ENCODE measurements at places on chromosomes 2 and 18.

DNA sequence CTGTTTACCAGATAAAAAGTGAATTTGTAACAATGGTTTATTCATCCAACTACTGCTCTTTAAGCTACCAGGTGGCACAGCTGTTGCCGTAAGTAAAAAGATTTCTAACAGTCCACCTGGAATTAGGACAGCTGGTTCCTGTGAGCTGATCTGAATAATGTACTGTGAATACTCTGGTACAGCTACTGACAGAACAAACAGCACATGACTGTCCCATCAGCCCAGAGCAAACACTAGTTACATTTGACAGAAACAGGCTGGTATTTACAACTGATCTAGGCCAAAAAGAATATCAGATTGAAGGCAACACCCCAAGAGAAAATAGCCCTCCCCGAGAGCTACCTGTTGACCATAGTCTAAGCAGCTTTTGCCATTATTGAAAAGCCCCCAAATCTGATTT lies 840.4 kb downstream of the CPS1 start:
- no peak for DNase-seq

- DNase-seq = no peak
Measured at GRCh38 chr2:126446106-126446695, 209.8 kb upstream of the GYPC start.

DNA sequence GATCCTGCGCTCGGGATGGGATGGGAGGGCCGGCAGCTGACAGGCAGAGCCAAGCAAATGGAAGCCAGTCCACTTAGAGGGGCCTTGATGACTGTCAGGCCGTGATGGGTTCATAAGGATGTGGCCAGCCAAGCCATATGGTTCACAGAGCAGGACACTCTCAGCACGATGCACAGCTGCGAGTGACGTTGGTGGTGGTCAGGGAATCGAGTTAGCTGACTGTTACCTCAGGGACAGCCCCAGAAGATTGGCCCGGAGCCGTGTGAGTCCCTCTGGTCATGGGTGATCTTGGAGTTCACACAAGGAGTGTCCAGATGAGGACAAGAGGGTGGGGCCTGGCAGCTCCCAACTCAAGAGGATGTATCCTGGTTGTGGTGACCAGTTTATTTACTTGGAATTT lies 70.2 kb downstream of the TPGS2 start:
- DNase-seq = no peak

DNA sequence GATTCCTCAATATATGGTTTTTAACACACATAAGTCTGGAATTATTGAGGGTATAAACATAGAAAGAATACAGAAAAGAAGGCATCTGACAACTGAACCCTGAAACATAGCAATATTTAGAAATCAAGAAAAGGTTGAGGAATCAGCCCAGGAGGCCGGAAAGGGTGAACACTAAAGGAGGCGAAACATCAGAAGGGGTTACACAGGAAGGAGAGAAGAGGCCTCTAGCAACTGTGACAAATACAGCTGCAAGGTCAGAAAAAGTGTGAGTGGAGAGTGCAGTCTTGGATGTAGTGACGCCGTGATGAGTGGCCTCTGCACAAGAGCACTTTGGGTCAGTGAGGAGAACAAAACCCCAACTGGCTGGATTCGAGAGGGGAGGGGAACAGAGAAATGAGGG lies 70.7 kb downstream of the SLC9A2 start:
- DNase-seq = no peak

DNA sequence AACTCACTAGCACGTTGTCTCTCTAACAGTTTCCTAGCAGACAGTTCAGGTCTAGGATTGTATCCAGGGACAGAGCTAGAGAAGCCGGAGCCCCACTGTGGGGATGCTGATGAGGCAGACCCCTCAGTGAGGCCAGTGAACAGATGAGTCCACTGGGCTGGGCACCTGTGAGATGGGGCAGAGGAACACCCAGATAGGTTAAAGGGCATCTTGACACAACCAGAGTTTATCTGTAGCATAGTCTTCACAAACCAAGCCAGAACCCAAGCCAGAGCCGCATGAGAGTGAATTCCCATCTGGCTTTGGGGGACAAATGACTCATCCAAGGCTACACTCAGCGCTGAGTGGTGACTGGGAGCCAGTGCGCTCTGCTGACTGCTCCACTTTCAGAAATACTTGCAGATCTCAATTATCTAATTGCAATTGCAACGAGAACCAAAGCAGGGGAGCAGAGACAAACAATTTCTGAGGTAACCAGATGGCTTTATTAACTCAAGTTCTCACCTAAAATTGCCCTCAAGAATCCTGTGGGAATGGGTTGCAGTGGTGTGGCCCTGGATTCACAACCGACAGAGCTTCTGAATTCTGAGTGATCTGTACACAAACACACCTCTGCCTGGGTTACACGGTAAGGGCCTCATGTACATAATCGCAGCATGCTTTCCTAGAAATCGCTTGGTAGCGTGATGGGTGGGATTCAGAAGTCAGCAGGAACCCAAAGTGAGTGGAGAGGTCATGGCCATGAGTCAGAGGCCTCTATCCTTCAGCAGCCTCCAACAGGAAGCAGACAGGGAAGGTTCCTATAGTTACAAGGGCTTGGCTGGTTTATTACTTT lies 48.7 kb upstream of the MSH2 start:
- no peak for DNase-seq

- no peak for DNase-seq
Measured at GRCh38 chr2:223943561-223944008, 1.6 kb downstream of the WDFY1 start.

- DNase-seq = no peak
Measured at GRCh38 chr2:25585189-25585588, 88.2 kb downstream of the DTNB start.

DNA sequence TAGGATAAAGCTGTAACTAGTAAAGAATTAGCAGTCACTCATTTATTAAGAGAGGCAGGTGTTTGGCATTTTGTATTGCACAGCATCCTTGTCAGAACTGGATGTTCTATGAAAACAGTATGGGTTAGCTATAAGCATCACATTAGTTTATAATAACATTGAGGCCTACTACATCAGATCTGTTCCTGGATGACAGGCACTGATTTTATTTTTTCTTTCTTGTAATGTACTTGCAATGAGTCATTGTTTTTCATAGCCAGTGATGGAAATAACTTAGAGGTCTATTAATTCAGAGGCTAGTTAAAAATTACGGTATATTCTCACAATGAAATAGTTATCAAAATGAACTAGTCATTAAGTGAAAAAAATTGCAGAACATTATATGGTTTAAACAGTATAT lies 13.0 kb upstream of the RMDN2 start:
- DNase-seq = no peak

DNA sequence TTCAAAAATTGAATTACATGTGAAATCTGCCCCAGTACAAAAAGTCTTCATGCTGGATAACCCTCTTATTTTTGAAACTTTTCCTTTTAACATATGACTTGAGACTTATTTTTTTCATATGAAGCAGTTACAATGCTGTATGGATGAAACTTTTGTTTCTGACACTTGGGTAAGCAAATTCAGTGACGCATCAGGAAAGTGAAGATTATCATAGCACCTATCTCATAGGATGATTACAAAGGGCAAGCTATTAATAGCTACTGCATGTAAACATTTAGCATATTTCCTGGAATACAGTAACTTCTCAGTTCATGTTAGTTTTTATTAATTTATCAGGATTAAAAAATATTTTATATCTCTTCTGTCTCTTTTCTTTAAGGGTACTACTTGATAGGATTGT lies 1109.2 kb downstream of the LRP1B start:
- no peak for DNase-seq

DNA sequence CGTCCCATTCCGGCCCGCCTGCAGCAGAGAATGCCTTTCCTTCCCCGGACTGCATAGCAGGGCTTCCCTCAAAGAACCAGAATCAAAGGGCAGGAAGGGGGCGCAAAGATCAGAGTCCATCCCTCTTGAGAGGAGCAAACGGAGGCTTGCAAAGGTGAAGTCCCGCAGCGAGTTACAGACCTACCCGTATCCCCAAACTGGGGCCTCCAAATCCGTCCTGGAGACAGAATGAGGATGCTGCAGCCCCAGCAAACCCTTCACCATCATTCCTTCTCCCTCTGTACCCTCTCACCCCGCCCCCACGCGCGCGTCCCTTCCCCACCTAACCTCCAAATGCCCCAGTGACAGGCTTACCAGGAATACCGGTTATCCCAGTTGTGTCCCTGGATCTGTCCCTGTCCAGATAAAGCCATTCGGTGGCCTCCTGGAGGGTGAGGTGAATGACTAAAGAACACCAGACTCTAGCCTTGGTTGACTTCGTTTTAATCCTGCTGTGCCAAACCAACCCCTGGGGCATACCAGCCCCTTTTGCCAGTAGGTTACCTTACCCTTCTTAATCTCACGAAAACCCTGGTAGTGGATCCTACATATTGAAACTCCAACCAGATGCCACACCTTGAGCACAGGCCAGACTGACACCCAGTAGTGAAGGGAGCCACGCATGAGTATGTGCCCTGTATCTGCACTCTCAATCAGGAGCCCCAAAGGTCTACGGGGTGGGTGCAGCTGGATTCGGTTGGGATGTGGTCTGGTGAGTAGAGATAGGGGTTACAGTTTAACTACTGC lies 961 bp upstream of the SLC40A1 start:
- DNase-seq = no peak

- DNase-seq = no peak
Measured at GRCh38 chr2:173399229-173399628, 44.6 kb downstream of the CDCA7 start.

DNA sequence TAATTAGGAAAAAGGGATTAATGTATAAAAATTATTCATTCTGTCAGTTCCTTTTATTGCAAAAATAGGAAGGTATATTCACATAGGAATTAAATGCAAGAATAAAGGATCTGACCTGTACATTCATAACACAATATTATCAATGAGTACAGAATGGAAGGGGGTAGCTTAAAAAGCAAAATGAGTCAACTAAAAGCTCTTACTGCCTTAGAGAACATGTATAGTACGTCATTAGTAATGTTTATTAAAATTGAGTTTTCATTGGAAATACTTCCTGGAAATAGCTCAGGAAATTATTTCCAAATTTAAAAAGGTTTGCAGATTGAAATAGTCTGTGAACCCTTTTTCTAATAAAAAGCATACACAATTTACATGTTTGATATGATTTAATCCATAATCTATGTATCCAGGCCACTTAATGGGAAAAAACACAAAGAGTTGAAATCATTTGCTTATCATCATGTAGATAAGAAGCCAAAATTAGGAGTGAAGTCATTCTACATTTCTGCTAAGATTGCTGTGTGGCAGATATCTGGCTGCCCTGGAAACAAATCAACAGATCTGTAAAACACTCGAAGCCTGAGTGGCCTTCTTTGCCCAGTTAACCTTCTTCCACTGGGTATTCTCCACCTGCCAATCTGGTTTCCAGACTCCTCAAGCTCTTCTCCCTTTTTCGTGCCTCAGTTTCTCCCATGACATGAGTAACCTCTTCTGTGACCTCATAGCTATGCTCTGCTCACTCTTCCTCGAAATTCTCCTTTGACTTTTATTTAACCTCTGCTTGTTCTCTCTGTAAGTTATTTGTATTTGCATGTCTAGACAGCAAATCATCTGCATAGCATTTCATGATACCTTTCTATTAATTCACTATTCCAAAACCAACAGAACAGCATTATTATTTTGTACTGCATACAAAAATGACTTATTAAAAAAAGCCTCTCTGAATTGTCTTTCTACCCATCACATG lies 181.2 kb upstream of the REV1 start:
- no peak for DNase-seq

DNA sequence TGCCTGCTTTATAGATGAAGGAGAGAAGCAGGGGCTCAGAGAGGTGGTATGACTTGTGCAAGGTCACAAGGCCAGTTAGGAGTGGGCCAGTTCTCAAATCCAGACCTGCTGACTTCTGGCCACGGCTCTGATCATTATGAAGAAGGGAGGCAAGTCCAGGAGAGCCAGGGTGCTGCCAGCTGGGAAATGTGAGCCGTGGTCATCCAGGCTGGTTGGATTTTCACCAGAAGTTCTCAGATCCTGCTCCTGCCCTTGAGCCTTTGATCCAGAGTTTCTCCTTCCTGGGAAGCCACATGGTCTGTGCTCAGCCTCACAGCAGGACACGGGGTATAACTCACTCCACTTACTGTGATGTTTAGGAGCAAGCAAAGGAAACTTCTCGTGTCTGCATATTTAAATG lies 239.9 kb downstream of the KLHL29 start:
- no peak for DNase-seq

DNA sequence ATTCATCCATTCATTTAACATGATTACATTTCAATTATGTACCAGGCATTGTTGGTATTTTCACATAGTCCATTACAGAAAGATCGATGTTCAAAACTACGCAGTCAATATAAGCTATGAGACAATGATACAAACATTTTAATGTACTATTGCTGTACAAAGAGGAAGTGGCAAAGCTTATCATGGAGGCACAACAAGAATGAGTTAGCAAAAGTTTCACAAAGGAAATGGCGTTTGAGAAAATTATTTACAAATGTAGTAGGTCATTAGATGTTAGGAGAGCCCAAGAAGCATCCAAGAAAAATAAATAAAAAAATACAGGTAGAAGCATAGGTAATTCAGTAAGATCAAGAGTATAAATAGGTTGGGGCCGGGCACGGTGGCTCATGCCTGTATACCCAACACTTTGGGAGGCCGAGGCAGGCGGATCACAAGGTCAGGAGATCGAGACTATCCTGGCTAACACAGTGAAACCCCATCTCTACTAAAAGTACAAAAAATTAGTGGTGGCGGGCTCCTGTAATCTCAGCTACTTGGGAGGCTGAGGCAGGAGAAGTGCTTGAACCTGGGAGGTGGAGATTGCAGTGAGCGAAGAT lies 1730.8 kb upstream of the CELF4 start:
- no peak for DNase-seq

DNA sequence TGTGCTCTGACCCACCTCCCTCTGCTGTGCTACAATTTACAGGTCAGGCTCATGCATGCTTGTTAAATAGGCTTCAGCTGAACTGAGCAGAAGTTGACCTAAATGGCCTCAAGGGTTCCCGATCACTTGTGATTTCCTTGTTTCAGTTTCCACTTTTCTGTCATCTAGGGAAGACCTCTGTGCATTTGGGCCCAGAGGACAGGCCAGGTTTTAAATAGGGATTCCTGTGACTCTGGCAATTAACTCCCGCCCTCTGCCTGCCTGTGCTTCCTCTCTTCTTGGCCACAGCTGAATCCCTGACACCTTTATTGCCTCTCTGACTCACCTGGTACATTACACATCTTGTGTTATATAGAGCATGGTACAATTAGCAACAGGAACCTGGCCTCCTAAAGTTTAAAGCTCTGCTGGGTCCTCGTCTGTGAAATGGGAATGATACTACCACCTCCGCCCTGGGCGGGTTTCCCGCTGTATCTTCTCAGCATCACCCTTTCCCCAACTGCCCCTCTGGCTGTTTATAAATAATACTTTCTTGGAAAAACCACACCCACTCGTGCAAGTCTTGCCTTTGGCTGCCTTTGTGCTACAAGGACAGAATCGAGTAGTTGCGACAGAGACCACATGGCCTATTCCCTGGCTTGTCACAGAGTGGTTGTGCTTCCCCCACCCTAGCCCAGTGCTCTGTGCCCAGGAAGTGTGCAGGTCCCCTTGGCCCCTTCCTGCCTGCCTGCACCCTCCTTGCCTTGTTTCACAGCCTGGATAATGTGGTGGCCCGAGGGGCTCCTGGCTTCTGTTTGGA lies 7.9 kb downstream of the CABLES1 start:
- no peak for DNase-seq

Data from activated CD4-positive, alpha-beta T cell treated with anti-CD3 and anti-CD28 coated beads, Interleukin-2, amount 50 U/mL, for 16 hours (primary cell).